ENCODE measurements at places on chromosomes 6 and 20.

DNA sequence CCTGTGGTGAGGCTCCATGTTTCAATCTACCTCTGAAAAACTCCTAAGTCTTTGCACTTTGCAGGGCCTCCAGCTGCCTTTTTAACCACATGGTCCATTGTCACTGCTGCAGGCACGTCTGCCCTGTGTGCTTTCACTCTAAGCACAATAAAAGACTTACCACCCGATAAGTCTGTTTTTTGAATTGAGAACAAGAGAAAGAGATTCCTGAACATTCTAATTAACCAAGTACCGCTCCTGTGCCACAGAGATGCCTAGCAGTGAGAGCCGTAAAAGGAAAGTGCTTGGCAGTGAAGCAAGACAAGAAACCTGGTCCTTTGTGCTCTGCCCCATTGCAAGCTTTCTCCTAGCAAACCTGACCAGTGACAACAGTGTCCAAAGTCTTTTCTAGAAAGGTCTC lies 487.6 kb upstream of the FLRT3 start:
- DNase-seq, result no peak

GRCh38 chr6:167570460-167571400 lies 245.8 kb downstream of the TTLL2 start:
- DNase-seq, result no peak

DNA sequence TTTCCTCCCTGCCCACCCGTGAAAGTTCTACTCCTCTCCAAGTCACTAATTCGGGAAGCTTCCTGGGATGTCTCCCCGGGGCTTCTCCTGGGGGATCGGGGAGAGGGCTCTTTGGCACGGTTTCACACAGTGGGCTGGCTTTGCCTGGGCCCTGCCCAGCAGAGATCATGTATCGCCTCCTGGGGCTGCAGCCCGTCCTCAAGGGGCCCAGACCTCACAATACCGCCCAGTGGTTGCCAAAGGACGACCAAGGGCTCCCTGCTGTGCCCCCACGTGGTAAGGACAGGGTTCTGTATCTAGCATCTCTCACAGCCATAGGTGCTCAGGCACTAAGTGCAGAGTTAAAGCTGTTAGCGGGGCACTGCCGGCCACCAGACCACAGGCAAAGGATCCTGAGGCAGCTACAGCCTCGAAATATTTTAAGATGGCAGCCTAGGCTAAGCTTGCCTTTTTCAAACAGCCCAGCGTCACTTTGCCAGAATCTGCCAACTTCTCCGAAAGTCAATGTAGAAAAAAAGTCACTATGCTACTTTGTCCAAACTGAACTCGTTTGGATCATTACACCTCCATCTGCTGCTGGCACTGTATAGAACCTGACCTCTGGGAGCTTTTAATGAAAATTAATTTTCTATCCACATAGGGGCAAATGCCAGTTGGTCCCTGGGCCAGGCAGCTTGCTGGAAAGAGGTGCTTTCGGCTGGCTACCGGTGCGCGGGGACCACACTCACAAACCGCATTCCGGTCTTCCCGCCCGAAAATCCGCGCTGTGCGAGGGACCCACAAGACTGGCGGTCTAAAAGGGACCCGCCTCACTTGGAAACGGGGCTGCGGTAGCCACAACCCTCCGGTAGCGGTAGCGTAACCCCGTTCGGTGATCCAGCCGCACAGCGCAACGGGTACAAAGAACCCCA lies 1.3 kb upstream of the NNAT start:
- DNase-seq, result no peak

DNA sequence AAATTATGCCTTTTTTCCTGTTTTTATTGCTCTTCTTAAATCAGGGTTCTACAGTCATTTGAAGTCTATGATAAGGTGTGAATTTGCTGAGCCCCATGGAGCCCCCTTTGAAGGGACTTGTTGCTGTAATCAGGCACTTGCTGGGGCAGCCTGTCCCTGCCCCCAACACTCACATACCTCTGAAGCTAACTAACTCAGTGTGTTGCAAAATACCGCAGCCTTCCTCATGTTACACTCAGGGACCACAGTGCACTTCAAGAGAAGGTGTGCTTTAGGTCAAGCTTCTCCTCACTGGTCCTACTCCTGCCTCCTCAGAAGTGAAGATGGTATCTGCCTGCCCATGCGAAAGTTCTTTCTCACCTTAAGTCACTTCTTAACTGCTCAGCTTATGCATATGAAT lies 66.1 kb upstream of the GLP1R start:
- no peak for DNase-seq

DNA sequence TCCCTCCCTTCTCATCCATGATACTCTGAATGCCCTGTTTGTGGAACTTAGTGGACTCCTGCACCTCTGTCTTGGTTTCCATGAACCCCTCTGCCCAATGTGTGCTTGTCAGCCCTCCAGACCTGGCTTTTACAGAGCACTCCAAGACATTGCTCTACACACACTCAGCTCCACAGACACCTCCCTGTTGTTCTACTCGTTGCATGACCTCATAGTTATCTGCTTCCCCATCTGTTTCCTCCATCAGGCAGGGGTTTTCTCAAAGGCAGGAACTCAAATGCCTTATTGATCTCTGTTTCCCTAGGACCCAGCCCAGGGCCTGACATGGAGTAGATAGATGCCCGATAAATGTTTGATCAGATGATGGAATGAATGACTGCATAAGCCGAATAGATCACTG lies 13.3 kb downstream of the PLCG1 start:
- no peak for DNase-seq

GRCh38 chr20:32495217-32495565 lies 89.9 kb downstream of the NOL4L start:
- no peak for DNase-seq

- DNase-seq, result no peak
Observed at GRCh38 chr6:951399-952181, 258.7 kb upstream of the EXOC2 start.

GRCh38 chr6:37303891-37304503 lies 46.1 kb upstream of the TMEM217 start:
- DNase-seq, result no peak

GRCh38 chr6:138500045-138500665 lies 861 bp upstream of the NHSL1 start:
- no peak for DNase-seq

- no peak for DNase-seq
Observed at GRCh38 chr20:35011589-35012226, 56.0 kb downstream of the MYH7B start.

DNA sequence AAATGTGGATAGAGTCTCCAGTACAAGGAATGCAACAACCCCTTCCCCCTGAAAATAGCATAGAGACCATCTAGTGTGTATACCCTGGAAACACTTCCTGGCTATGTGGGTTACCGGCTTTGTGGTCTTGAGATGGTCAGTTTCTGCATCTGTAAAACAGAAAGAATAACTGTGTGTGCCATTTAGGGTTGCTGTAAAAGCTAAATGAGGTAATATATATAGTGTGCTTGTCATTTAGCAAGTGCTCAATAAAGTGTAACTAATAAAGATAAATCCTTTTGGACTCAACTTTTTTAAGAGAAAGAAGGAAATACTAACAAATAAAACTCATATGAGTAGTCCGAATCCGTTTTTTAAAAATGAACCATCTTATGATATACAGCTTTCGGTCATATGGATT lies 109.1 kb downstream of the SOBP start:
- no peak for DNase-seq

GRCh38 chr6:68544450-68544849 lies 90.6 kb upstream of the ADGRB3 start:
- no peak for DNase-seq

DNA sequence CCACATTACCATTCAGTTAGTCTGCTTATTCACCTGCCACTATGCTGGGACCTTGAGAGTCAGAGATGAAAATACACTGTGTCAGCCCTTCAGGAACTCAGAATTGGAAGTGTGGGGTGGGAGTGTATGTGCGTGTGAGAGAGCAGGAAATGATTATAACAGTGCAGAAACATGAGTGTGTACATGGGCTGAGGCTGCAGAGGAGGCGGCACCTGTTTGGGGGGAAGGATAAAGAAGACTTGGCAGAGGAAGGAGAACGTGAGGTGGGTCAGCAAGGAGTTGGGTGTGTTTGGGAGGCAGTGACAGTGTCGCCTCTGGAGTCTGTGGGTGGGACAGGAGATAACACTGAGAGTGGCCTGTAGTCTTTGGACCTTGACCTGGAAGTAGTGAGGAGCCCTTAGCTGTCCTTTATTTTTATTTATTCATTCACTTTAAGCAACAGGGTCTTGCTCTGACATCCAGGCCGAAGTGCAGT lies 3.1 kb downstream of the CHMP4B start:
- no peak for DNase-seq

DNA sequence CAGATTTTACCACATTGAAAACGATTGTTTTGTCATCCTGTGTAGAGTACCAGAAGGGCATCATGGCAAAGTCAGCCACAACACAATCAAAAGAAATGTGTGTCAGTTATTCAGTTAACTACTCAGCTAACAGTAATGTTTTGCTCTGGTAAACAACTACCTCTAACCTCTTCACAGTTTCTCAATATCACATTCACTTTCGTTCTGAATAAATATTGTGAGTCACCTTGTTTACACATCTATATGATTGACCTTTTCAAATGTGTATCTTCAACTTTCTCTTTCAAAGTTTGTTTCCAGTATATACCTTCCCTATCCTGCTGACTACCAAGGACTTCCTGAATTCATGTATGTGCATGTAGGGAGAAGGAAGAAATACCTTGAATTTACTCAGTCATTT lies 216.6 kb upstream of the UFL1 start:
- no peak for DNase-seq

DNA sequence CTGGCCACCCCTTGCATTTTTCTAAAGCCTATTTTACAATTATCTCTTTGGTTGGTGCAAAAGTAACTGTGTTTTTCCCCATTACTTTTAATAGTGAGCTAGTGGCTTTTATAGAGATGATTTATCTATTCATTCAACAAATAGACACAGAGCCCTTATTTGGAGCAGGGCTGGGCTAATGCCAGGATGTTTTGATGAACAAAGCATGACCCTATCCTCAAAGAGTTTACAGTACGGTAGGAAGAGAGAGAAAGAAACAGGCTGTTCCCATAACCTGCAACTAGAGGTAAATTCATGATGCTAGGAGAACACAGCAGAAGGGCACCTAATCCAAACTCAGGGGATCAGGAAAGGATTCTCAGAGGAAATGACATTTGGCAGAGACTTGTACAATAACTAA lies 37.3 kb upstream of the UST start:
- DNase-seq, result no peak

- no peak for DNase-seq
Observed at GRCh38 chr6:126175251-126175650, 164.7 kb upstream of the CENPW start.

- DNase-seq, result no peak
Observed at GRCh38 chr20:939606-940005, 23.5 kb upstream of the ANGPT4 start.

DNA sequence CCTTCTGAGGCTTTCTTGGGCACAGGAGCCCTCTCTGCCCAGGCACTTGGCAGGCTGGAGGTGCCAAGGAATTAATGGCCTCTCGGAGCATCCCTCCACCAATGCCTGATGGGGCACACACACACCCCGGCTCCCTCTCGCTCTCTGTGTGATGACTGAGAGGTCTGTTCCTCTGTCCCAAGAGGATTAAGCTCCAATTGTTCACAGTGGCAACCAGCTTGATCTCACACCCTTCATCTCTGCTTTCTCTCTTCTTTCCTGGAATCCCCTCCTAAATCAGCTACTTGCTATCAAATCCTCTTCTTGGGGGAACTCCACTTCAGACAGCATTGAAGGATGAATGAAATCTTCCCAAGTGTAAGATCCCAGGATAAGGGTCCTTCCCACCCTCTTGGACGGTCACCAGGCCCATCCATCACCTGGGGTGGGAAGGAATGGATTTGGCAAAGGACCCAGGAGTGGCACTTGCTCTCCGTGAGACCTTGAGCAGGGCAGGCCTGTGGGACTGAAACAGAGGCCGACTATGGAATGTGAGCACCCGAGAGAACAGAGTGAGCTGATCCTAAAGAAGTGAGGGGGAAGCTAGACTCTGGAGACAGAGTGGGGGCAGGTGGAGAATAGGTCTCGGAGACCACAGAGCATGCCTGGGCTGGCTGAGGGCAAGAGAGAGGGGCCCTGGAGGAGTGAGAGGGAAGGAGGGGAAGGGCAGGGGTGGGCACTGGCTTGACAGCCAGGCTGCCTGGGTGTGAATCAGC lies 93.6 kb downstream of the GRM4 start:
- DNase-seq, result no peak

- DNase-seq, result no peak
Observed at GRCh38 chr6:143054329-143054728, 6.4 kb upstream of the AIG1 start.

GRCh38 chr6:54204921-54205591 lies 93.8 kb downstream of the MLIP start:
- no peak for DNase-seq

DNA sequence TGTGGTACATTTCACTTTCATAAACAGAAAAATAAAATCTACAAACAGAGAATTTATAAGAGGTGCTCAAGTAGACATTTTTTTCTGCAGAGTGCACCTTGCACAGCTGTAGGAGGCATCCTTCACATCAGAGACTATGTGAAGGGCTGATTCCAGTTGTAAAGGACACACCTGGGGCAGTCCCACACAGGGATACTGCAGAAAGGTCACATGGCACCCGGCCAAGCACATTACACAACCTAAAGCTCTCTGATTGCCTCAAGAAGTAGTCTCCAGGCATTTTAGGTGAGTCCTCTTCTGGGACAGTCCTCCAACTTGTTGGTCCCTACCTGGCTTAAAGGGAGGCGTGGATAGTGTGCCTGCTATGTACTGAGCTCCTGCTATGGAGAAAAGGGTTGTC lies 502.9 kb upstream of the NOX3 start:
- no peak for DNase-seq

- no peak for DNase-seq
Observed at GRCh38 chr20:53425941-53426340, 167.7 kb downstream of the ZNF217 start.

- DNase-seq, result no peak
Observed at GRCh38 chr6:2765896-2766766, 938 bp downstream of the WRNIP1 start.

DNA sequence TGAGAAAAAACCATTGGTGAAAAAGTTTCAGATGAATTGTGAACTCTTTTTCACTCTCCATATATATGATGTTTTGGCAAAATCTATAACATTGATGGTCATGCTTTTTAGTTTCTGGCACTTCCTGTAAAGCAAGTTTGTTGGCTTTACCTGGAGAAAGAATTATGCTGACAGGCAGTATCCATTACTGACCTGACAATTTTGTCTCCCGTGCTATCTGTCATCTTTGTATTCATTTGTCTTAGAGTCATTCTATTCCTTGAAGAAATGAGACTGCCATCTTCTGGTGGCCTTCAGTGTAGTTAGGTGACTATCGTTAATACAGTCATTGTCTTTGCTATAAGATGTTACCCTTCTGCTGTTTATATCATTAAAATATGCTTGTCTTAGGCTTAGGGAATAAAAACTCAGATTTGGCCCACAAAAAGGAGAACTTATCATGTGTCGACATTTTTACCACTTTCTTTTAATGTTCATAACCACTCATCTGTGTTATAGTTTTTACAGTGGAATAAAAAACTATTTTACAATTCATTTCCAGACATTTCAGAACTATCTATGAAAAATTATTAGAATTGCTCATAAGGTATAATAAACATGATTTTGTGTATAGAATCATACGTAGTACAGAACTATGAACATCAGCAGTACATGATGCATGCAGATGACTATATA lies 707.0 kb downstream of the EPM2A start:
- DNase-seq, result no peak

Measured in stimulated activated CD4-positive, alpha-beta T cell treated with anti-CD3 and anti-CD28 coated beads, Interleukin-1b, Interleukin-23, amount 100 ng/mL, for 1 hour (primary cell).